ENCODE measurements at places on chromosomes 5 and 9.

DNA sequence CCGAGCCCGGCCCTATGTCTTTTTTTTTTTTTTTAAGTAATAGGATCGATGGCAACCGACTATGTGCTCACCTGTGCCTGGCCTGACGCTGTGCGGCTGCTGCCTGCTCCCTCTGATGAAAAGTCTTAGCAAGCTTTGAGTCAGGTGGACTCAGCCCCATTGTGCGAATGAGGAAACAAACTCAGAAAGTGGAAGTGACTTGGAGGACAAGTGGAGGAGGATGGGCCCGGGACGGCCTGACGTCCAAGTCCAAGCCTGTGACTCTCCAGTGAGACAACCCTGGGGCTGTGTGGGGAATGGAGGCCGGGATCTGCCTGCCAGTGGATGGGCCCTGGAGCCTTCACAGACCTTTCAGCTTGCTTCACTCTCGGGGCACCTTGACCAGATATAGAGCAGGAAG, 57.9 kb downstream of the EXD3 start:
- no peak for DNase-seq

GRCh38 chr9:117739624-117740347, 35.6 kb downstream of the TLR4 start:
- no peak for DNase-seq

DNA sequence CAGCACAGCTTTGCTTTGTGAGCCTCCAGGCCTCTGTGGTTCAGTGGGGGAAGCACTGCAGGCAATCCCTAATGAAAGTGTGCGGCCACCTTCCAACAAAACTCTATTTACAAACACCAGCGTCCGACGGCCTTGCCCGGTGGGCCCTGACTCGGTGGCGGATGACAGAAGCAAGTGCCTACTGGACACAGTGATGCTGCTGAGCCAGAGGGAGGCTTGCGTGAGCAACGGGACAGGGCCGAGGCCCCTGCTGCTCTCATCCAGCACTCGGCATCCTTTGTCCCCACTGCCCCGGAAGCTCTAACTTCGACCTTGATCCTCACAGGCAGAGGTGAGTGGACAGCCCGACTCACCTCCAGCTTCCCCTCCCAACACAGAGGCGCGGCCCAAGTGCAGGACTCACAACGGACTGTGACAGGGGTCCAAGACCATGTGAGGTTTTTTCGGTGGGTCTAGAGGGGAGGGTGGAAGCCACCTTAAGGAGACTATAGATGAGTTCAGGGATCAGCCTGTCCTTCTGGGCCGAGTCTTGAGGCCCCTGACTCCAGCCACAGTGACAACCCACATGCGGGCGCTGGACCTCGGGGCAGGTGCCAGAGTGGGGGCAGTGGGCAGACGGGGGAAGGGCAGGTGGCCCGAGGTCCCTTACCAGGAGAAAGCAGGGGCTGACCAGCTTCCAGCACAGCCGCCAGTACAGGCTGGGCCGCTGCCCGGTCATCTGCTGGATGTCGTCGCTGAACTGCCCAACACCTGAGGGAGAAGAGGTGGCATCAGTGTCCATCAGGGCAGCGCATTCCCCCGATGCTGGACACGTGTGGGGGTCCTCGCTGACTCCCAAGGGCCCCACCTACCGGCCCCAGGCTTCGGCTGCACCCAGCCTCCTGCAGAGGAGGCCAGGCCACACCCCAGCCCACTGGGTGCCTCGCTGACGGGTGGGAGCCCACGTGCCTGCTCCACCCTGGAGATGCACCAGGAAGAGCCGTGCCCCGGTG, 39.4 kb downstream of the SLC6A3 start:
- no peak for DNase-seq

DNA sequence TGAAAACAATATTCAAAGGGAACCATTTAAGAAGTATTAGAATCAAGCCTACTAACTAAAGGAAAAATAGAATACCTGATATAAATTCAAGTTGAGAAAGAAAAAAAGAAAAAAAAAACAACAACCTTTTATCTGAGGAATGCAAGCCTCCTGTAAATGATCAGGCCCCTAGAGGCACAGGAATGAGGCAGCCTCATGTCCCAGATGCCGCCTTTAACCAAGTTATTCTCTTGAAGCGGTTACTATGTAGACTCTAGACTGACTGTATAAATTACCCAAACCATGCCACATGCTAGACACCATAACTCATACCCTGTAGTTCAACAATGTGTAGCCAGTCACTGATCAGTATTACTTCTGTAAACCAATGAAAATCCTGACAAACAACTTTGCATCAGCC, 929.6 kb downstream of the TAF11L14 start:
- no peak for DNase-seq

- no peak for DNase-seq
These were observed 10.6 kb downstream of the ACSL6 start for GRCh38 chr5:132000677-132001453.

GRCh38 chr5:172284611-172284980, 1.0 kb upstream of the UBTD2 start:
- no peak for DNase-seq

GRCh38 chr9:84822589-84823233, 153.2 kb downstream of the NTRK2 start:
- no peak for DNase-seq

DNA sequence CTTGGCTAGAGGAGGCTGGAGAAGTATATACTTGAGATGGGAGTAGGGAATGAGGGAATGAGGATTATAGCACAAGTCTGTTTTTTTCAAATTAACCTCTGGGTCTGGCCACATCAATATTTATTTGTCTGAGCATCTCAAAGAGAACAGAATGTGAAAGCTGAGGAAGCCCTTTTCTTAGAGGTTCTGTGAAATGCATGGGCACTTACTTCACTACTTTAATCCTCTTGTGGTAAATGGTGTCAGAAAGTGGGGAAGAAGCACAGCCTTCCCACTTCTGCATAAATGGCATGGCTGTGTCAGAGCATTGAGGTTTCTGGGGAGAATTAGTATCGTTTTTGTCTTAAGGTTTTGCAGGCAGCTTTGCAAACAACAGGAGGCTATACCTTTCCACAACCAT, 48.6 kb downstream of the SPATA31D1 start:
- no peak for DNase-seq

DNA sequence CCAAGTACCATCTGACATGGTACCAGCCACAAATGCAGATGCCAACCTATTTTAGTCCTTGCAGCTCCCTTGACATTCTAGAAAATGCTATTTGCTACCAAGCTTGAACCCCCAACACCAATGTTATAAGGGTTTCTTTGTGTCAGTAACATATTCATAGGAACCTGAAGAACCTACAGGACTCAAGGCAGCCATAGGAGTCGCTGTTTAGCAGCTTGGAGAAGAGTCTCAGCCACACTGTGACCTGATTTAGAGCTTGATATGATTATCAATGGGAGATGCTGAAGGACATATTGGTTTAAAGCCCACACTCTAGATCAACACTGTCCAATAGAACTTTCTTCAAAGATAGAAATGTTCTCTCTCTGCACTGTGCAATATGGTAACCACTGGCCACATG, 6.4 kb upstream of the ZFR start:
- DNase-seq, result no peak

- no peak for DNase-seq
These were observed 554.1 kb downstream of the CETN3 start for GRCh38 chr5:89855417-89855816.

DNA sequence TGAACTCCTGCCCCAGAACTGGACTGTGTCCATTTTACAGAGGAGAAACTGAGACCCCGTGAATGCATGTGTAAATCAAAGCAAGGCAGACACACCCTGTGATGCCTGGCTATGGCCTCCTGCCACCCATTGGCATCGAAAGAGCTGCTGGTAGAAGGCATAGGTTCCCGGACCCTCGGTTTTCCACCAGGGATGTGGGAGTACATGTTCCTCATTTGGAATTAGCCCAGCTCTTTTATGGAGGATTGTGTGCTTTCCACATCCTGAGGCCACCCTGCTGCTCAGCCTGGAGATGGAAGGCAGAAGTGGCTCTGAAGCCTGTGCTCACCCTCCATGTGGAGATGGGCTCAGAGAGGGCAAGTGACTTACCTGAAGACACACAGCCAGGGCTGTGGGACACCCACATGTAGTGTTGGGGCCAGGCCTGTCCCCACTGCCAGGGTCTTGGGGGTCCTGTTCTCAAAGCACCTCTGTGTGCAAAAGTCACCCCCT, 2.8 kb downstream of the SUSD3 start:
- no peak for DNase-seq

DNA sequence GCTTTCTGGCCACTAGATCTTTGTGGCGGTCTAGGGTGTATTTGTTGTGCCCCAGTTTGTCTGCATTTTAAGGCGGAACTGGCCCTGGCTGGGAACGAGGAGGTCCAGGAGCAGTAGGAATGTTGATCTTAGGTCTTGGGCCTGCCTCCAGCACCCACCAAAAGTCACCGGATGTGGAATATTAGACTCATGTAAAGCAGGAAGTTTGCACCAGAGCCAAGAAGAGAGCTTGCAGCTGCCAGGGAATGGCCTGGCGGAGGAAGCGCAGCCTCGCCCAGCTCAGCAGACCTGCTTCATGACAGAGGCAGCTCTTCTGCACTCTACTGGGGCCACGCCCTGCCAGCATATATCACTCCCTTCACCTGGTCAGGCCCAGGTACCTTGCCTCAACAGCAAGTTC, 3.3 kb downstream of the GPX3 start:
- no peak for DNase-seq

GRCh38 chr5:78511121-78511906, 137.3 kb downstream of the LHFPL2 start:
- DNase-seq, result no peak

- no peak for DNase-seq
These were observed 1.2 kb downstream of the N4BP3 start for GRCh38 chr5:178114325-178115135.

DNA sequence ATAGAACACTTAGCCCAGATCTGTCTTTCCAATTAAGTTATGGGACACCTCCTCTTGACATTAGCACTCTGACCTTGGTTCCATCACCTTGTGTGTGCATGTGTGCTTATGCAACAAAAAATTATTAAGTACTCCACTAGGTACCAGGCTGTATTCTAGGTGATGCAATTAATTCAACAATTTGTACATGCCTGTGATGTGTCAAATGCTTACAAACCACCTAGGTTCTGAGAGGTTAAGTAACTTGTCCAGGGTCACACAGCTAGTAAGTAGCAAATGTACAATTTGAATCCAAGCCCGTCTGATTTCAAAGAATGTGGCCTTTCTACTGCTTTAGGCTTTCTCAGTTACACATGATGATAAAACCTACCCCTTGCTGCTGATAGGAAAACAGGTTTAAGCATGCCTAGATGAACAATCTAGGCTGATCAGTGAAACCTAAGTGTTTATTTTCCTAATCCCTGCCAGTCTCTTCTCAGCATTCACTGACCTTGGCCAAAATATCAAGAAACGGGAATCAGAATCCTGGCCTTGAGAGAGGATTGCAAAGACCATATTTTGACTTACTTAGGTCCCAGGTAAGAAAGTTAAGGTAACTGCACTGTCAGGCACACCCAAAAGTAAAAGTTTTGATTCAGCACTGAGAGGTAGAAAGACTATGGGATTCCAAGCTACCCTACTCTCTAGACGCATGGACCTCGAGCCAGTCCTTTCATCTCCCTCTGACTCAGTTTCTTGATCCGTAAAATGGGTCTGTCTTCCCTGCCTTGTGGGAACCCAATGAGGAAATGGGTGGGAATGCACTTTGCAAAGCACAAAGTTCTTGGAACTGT, 1.0 kb downstream of the TBC1D2 start:
- no peak for DNase-seq

DNA sequence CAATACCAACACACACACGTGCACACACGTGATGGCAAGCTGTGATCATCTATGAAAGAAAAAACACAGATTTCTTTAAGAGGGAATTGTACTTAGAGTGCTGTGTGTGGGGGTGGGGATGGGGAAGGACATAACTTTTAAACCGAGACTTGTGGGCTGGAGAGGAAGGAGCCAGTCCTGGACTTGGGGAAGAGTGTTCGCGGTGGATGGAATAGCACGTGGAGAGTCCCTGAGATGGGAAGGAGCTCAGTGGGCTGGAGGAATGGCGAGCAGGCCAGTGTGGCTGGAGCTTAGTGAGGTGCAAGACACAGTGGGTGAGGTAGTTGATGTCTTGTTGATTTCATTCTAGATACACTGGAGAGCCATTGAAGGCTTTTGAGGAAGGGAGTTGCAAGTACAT, 78.5 kb downstream of the RGS3 start:
- DNase-seq, result no peak

DNA sequence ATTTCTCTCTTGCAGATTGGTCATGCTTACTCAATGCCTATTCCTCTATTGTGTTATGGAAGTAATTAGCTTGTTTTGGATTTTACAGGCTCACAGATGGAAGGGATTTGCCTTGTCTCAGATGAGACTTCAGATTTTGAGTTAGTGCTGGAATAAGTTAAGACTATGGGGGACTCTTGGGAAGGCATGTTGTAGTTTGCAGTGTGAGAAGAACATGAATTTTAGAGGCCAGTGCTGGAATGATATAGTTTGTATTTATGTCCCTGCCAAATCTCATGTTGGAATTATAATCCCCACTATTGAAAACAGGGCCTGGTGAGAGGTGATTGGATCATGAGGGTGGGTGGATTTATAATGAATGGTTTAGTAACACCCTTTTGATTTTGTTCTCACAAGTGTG, 6.1 kb upstream of the TUSC1 start:
- DNase-seq, result no peak

- DNase-seq, result no peak
These were observed 2.4 kb upstream of the BTF3 start for GRCh38 chr5:73495772-73496335.

- no peak for DNase-seq
These were observed 788.4 kb downstream of the TLE4 start for GRCh38 chr9:80359941-80360881.

GRCh38 chr5:64838803-64839202, 70.1 kb downstream of the CWC27 start:
- no peak for DNase-seq

- DNase-seq, result no peak
These were observed 13.6 kb upstream of the SYNPO start for GRCh38 chr5:150626853-150627276.

GRCh38 chr9:14395317-14396082, 81.6 kb upstream of the NFIB start:
- no peak for DNase-seq

- no peak for DNase-seq
These were observed 7.2 kb downstream of the C1QTNF2 start for GRCh38 chr5:160363211-160363610.

DNA sequence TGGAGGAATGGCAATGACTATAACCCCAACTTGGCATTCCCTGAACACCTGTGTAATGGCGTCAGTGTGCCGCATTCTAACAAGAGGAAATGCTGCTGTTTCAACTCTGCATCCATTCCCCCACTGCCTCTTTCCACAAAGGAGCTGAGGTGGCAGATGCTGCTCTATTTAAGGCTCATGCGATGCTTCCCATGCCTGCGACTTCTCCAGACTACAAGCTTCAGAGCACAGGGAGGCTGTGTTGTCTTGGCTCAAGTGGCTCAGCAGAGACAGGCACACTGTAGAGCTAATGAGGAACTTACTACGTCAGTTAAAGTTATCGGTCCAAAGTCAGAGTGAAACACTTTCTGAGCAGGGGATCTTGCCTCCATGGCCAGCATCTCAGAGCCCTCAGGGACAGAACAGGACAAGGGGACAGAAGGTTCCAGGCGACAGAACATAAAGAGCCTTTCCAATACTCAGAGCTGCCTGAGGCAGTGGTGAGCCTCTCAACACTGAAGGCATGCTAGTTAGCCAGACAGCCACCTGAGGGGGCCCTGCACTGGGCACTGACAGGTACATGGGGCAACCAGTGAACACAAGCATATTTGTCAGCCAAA, 21.8 kb downstream of the TNIP1 start:
- DNase-seq, result no peak

Data from esophagus squamous epithelium (tissue), 5 donors.